DND-41 (cell line): ENCODE measurements at places on chromosomes 1 and 21.
A peak's percentile ranks its signal among the peaks of the same experiment; 100 is the strongest.

- no peak overlapping the region for H3K27ac ChIP-seq
- no peaks in the 10 kb centered on the region for H3K36me3 ChIP-seq
- no peaks in the 10 kb centered on the region for H3K27me3 ChIP-seq
Measured at GRCh38 chr1:170510163-170510562, 21.8 kb upstream of the GORAB start.

DNA sequence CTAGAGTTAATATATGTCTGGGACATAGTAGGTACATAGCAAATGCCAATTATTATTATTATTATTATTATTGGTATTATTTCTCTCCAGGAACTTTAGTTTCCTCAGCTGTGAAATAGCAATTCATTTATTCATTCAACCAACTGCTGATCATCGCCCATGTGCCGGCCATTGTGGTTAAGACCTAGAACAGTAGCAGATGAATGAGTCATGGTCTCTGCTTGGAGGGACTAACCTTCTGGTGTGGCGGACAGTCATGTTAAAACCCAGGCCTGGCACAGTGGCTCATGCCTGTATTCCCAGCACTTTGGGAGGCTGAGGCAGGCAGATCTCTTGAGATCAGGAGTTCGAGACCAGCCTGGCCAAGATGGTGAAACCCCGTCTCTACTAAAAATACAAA is 23.8 kb upstream of the LDLRAP1 start:
- DNase-seq, result no peak
- H3K27ac ChIP-seq, result no peak overlapping the region
- no peaks in the 10 kb centered on the region for H3K27me3 ChIP-seq

DNA sequence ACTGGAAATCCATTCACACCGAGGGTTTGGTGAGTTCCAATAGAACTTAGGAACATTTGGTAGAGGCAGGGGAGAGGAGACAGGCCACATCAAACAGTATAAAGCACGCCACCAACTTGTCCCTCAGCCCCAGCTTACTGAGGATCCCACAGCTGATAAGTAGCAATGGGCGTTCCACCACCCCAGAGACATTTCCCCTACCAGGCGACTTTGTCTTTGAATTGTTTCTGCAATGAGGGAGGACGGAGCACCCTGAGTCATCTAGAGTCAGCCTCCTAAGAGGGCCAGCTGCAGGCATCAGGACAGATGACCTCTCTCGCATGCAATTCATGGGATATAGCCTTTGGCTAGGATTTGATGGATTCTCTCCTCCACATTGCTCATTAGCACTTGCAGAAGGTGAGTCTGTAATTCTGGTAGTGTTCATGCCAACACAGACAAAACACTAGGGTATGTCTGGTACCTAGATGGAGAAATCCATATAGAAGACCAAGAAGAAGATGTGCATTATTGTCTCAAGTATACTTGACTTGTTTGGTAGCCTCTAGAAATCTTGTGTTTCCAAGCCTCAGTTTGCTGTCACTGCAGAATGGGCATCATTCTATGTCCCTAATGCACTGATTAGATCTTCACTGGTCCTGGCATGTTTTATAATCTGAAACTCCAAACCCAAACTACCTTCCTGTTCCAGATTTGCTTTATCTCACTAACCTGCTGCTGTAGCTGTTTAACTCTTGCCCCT is 69.0 kb downstream of the RRAGC start:
- H3K36me3 ChIP-seq, result no peaks in the 10 kb centered on the region
- H3K27ac ChIP-seq, result no peak overlapping the region
- DNase-seq, result no peak
- no peaks in the 10 kb centered on the region for H3K4me1 ChIP-seq

- H3K4me3 ChIP-seq, result no peak overlapping the region
- H3K4me1 ChIP-seq, result peaks cover 34% of the 10 kb centered on the region
Measured at GRCh38 chr1:117622726-117623125, 16.9 kb downstream of the TENT5C start.

- no peak overlapping the region for H3K27ac ChIP-seq
- no peaks in the 10 kb centered on the region for H3K4me1 ChIP-seq
- H3K4me3 ChIP-seq, result no peak overlapping the region
- no peaks in the 10 kb centered on the region for H3K27me3 ChIP-seq
- DNase-seq, result no peak
Measured at GRCh38 chr1:50523548-50523947, 100.3 kb upstream of the DMRTA2 start.

DNA sequence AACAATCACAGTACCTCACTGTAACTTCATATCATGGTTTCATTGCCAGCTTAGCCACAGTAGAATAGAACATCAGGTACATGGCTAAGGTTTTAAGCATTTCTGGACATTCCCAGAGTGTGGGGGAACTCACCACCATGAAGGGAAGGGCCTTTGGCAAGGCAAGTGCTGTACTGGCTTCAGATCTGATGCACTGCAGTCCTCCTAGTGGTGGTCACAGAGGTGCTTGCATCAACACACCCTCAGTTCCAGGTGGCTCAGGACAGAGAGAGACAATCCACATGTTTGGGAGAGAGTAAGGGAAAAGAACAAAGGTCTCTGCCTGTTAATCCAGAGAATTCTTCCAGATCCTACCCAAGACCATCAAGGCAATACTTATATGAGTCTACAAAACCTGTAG is 528.4 kb upstream of the RGS18 start:
- no peaks in the 10 kb centered on the region for H3K4me1 ChIP-seq
- H3K27me3 ChIP-seq, result no peaks in the 10 kb centered on the region
- no peak for DNase-seq
- no peaks in the 10 kb centered on the region for H3K36me3 ChIP-seq

GRCh38 chr1:26288311-26288941 is 8.5 kb downstream of the SH3BGRL3 start:
- peak; percentile 74 for DNase-seq
- peak overlapping the region; percentile 93 for H3K27ac ChIP-seq
- peaks cover 82% of the 10 kb centered on the region for H3K4me1 ChIP-seq
- H3K27me3 ChIP-seq, result no peaks in the 10 kb centered on the region
- H3K36me3 ChIP-seq, result peaks cover 13% of the 10 kb centered on the region; the same call in 1 of the 2 replicates

GRCh38 chr21:46540087-46540710 is 64.7 kb downstream of the S100B start:
- H3K4me1 ChIP-seq, result no peaks in the 10 kb centered on the region
- no peak overlapping the region for H3K27ac ChIP-seq
- peaks cover 89% of the 10 kb centered on the region for H3K36me3 ChIP-seq
- DNase-seq, result no peak

DNA sequence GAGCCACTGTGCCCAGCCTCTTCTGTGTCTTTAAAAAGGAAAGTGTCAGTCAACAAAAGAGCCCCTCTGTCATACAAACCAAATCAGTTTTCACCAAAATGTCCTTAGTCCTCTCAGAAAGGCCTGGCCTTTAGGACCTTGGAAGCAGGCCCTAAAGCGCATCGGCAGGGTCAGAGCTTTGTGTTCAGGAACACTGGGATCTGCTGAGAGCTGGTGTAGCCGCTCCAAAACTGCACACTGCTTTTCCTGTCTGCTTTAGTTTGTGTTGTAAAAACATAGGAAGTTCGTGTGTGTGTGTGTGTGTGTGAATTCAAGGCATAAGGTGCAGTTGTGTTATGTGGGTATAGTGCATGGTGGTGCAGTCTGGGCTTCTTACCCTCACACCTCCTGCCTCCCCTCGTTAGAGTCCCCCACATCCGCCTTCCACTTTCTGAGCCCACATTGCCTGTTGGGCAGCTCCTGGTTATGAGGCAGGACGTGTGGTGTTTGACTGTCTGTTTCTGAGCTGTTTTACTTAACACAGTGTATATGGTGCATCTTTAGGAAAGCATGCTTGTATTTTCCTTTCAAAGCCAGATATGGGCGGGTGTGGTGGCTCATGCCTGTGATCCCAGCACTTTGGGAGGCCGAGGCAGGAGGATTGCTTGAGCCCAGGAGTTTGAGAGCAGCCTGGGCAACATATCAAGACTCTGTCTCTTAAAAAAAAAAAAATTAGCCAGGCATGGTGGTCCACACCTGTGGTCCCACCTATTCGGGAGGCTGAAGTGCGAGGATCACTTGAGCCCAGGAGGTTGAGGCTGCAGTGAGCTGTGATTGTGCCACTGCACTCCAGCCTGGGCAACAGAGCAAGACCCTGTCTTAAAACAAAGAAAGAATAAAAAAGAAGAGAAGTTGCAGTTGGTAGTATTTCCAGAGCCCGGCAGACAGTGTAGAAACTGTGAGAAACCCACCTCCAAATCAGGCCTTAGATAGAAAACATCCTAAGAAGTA is 12.4 kb downstream of the IBA57 start:
- no peak overlapping the region for H3K4me3 ChIP-seq
- DNase-seq, result no peak
- no peak overlapping the region for H3K27ac ChIP-seq
- H3K4me1 ChIP-seq, result no peaks in the 10 kb centered on the region
- H3K27me3 ChIP-seq, result no peaks in the 10 kb centered on the region

GRCh38 chr1:228955691-228956090 is 220.4 kb downstream of the RHOU start:
- H3K27me3 ChIP-seq, result peaks cover 10% of the 10 kb centered on the region
- no peak for DNase-seq
- H3K36me3 ChIP-seq, result no peaks in the 10 kb centered on the region
- no peaks in the 10 kb centered on the region for H3K4me1 ChIP-seq
- no peak overlapping the region for H3K4me3 ChIP-seq

GRCh38 chr21:41189150-41189745 is 21.3 kb downstream of the BACE2 start:
- H3K36me3 ChIP-seq, result no peaks in the 10 kb centered on the region
- no peak for DNase-seq
- H3K27ac ChIP-seq, result no peak overlapping the region
- H3K27me3 ChIP-seq, result no peaks in the 10 kb centered on the region
- H3K4me3 ChIP-seq, result no peak overlapping the region
- no peaks in the 10 kb centered on the region for H3K4me1 ChIP-seq

DNA sequence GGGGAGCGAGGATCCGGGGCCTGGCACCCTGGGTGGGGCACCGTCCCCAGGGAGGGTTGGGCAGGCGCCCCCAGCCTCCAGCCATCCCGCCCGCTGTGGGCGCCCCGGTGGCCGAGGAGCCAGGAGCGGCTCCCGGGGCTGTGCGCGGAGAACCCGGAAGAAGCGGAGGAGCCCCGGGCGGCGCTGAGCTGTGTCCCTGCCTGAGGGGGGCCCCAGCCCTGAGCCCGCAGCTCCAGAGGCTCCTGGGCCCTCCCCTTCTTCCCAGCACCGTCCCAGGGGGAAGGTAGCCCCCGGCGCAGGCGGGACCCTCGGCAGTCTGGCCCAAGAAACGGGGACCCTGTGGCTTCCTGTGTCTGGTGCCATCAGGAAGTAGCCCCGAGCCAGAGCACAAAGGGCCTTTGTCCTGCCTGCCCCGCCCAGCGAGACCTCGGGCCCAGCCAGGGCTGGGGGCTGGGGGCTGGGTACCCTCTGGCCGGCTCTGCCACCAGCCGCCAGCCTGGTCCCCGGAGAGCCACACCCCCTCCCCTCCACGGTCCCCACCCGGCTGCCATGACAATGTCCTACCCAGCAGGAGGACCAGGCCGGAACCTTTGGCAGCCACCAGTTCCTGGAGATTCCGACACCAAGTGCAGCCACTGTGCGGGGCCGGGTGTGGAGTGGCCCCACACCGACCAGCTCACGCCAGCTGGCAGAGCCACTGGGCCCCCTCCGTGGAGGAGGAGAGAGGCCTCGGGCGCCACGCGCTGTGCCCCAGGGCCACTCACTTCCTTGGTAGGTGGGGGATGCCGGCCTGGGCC is 15.6 kb upstream of the TTLL10 start:
- DNase-seq, result no peak
- no peaks in the 10 kb centered on the region for H3K36me3 ChIP-seq
- no peak overlapping the region for H3K4me3 ChIP-seq
- no peaks in the 10 kb centered on the region for H3K27me3 ChIP-seq

DNA sequence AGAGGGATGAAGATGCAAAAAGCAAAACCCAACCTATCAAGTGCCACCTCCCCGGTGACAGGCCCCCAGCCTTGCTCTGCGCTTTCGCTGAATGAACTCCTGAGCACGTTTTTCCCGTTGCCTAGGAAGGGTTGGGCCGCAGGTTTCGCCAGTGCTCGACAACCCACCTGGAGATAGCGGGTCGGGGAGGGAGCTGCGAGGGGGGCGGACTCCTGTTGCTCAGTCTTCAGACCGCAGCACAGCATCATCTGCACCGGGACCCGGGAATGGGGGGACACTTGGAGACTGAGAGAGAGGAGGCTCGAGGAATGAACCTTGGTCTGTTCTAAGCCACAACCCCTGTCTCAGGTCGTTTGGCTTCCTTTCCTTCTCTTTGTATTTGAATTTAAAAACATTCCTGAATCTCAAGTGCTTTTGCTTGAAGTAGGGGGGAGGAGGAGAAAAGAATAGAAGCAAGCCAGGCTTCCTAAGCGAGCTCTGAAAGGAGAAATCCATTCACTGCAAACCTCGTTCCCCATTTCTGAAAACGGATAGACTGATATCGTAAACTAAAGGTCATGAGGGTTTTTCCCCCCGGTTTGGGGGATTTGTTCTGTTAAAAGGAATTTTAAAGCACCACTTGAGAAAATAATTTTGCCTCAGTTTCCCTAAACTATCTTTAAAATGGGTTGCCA is 1.2 kb downstream of the AK5 start:
- no peak for DNase-seq
- no peak overlapping the region for H3K27ac ChIP-seq
- H3K4me1 ChIP-seq, result no peaks in the 10 kb centered on the region
- no peak overlapping the region for H3K4me3 ChIP-seq
- no peaks in the 10 kb centered on the region for H3K27me3 ChIP-seq
- no peaks in the 10 kb centered on the region for H3K36me3 ChIP-seq

DNA sequence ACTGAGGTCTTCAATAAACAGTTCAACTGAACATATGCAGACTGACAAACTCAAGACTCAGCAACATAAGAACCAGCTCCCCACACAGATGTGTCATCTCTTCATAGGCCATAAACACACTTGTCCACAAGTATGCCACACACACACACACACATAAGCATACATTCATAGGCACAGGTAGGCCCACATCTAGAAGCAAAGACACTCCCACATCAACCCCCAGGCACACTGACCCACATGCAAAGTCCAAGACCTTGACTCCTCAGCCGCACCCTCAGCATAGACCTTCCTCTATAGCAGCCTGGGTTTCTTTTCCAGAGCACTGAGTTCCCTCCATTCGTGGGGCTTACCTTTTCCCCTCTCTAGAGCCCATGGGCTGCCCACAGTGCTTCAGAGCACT is 1.4 kb downstream of the LAD1 start:
- DNase-seq, result no peak
- peaks cover 29% of the 10 kb centered on the region for H3K27me3 ChIP-seq
- no peak overlapping the region for H3K27ac ChIP-seq
- H3K4me1 ChIP-seq, result no peaks in the 10 kb centered on the region
- no peak overlapping the region for H3K4me3 ChIP-seq

GRCh38 chr1:213976665-213977485 is 10.9 kb upstream of the PROX1 start:
- no peaks in the 10 kb centered on the region for H3K27me3 ChIP-seq
- H3K4me1 ChIP-seq, result peaks cover 16% of the 10 kb centered on the region
- H3K27ac ChIP-seq, result no peak overlapping the region
- DNase-seq, result no peak
- no peaks in the 10 kb centered on the region for H3K36me3 ChIP-seq
